ENCODE measurements at places on chromosomes 5 and 9. TPM values are rescaled to one million over a fixed set of nuclear protein-coding genes. Genes with fewer than 3 reads are reported as not detected.
A peak's percentile ranks its signal among the peaks of the same experiment; 100 is the strongest.

Gene APBA1
- 101 TPM for polyA plus RNA-seq

DNA sequence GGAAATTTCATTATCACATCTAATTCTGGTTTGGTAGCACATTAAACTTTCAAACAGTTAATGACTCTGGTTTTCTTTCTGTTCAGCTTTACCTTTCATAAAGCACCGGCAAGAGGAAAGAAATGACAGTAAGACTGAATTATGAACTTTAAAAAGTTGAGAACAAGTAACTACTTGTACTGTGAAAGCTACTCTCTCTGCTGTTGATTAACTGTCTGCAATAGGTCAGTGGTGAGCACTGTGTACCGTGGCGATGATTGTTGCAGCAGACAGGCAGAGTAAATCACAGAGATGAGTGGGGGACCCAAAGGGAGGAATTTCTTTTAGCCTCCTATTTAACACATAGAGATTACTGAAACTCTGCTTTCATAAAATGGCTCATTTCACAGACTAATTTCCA lies 74.0 kb upstream of the MEF2C start:
- no peaks in the 10 kb centered on the region for H3K4me1 ChIP-seq
- H3K36me3 ChIP-seq = no peaks in the 10 kb centered on the region
- H3K27me3 ChIP-seq = no peaks in the 10 kb centered on the region
- no peak overlapping the region for H3K27ac ChIP-seq
- DNase-seq = no peak

GRCh38 chr5:68219161-68219816 lies 3.7 kb downstream of the PIK3R1 start:
- peak overlapping the region; percentile 91 for H3K4me3 ChIP-seq
- H3K36me3 ChIP-seq = no peaks in the 10 kb centered on the region
- DNase-seq = no peak
- H3K4me1 ChIP-seq = peaks cover 6% of the 10 kb centered on the region
- no peaks in the 10 kb centered on the region for H3K27me3 ChIP-seq

DNA sequence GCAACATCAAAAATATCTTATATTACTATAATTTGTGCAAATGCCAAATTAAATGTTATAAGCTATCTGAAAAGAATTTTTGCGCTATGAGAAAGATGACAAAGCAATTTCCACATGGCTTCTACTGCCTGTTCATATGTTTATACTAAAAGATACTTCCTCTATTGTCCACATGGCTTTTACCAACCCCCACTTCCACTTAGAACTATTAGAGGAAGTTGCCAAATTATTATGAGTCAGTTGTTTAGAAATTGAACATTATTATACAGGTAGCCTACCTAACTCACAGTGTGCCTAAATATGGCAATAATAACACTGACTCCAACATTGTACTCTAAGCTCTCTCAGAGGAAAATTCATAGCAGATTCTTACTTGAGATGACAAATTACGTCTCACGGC lies 37.6 kb upstream of the SLC27A6 start:
- H3K27ac ChIP-seq = no peak overlapping the region
- H3K36me3 ChIP-seq = no peaks in the 10 kb centered on the region
- H3K4me3 ChIP-seq = no peak overlapping the region
- DNase-seq = no peak

Gene HNRNPK
- 647 TPM for polyA plus RNA-seq

DNA sequence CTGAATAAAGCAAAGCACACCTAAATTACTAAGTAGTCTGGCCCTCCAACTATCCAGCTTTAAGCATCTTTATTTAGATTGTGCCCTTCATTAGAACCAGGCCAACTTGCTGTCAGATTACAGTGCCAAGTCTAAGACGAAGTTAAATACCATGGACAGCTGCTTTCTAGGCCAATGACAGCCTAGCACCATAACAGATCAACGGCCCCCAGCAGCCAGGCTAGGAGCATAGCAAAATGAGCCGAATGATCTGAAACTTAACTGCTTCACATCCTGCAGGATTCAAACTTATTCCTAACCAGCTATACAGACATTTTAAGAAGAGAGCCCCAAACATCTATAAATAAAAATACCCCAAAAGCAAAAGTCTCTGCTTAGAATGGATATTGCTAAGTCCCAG lies 6.8 kb downstream of the SLC24A2 start:
- no peak overlapping the region for H3K27ac ChIP-seq
- no peaks in the 10 kb centered on the region for H3K36me3 ChIP-seq
- H3K4me1 ChIP-seq = no peaks in the 10 kb centered on the region
- H3K27me3 ChIP-seq = no peaks in the 10 kb centered on the region

- H3K27ac ChIP-seq = no peak overlapping the region
- no peaks in the 10 kb centered on the region for H3K4me1 ChIP-seq
- DNase-seq = no peak
- H3K4me3 ChIP-seq = no peak overlapping the region
Observed at GRCh38 chr9:68711932-68712331, 6.9 kb downstream of the PIP5K1B start.

DNA sequence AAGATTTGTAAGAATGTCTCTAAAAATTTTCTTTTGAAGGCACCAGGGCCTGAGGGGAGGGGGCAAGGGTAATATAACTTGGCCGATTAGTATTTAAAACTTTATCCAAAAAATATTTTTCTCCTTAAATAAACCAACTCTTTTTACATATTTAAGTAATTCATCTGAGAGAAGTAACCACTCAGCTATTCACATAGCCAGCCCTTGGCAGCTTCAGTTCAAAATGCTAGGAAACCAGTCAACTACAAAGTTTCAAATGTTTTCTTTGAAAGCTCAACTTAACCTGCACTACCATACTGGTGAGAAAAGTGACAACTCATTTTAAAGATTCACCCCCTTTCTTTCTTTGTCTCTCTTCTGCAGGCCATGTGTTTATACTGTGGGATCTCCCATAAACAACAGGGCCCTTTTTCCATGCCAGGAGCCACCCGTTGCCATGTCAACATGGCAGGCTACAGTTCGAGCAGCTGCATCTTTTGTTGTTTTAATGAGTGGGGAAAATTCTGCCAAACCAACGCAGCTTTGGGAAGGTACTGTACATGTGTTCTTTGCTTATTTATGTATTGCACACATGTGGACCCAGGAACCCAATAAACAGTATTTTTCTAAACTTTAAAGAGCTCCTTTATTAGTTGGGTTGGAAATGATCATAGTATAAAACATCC lies 46.3 kb downstream of the AOPEP start:
- no peak overlapping the region for H3K4me3 ChIP-seq
- H3K27me3 ChIP-seq = no peaks in the 10 kb centered on the region
- no peaks in the 10 kb centered on the region for H3K36me3 ChIP-seq
- peak overlapping the region; percentile 68 for H3K27ac ChIP-seq
- H3K4me1 ChIP-seq = peaks cover 15% of the 10 kb centered on the region
- peak; percentile 80 for DNase-seq

Gene WNT8A
- 0.30 TPM for polyA plus RNA-seq

GRCh38 chr5:139847091-139847490 lies 51.5 kb downstream of the PSD2 start:
- DNase-seq = no peak
- peaks cover 20% of the 10 kb centered on the region for H3K4me1 ChIP-seq
- H3K27me3 ChIP-seq = peaks cover 6% of the 10 kb centered on the region

- H3K4me3 ChIP-seq = no peak overlapping the region
- H3K4me1 ChIP-seq = no peaks in the 10 kb centered on the region
- no peak overlapping the region for H3K27ac ChIP-seq
- no peaks in the 10 kb centered on the region for H3K36me3 ChIP-seq
Observed at GRCh38 chr5:142178651-142179050, 70.1 kb downstream of the NDFIP1 start.

- H3K4me3 ChIP-seq = no peak overlapping the region
- H3K36me3 ChIP-seq = no peaks in the 10 kb centered on the region
- no peak overlapping the region for H3K27ac ChIP-seq
- no peaks in the 10 kb centered on the region for H3K27me3 ChIP-seq
- DNase-seq = peak; percentile 65
Observed at GRCh38 chr5:97063251-97063650, 79.2 kb downstream of the LIX1 start.

- H3K27ac ChIP-seq = no peak overlapping the region
- peaks cover 3% of the 10 kb centered on the region for H3K27me3 ChIP-seq
- no peaks in the 10 kb centered on the region for H3K36me3 ChIP-seq
Observed at GRCh38 chr9:16801871-16802466, 68.5 kb downstream of the BNC2 start.

DNA sequence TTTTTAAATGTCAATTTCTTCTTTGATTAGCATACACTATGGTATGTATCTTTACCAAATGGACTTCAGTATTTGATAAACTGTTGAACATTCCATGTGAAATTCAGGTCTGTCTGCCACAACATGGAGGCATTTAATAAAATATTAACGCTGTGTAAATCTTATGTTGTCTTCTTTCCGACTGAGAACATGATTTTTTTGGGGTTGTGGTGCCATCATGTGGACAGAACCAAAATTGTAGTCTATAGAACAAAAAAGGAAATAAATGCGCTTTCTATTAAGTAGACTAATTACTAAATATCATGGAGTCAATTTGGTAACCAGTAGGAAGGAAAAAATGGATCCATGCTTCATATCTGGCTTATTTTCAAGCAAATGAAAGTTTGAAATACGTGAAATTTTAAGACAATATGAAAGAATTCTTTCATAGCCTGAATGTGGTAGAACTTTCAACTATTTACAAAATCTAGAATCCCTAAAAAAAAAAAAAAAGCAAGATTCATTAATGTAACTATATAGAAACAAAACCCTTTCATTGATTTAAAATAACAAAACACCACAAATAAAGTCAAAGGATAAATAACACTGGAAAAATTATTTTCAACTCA lies 2.8 kb upstream of the PLK2 start:
- no peak for DNase-seq
- H3K4me3 ChIP-seq = no peak overlapping the region
- H3K4me1 ChIP-seq = peaks cover 7% of the 10 kb centered on the region
- H3K27ac ChIP-seq = no peak overlapping the region
- no peaks in the 10 kb centered on the region for H3K27me3 ChIP-seq
- no peaks in the 10 kb centered on the region for H3K36me3 ChIP-seq
